SK-N-SH treated with all-trans-retinoic acid at 6 μM for 48 hours (cell line): ENCODE measurements at places on chromosomes 11 and 22.

GRCh38 chr11:104075091-104075490 is 38.7 kb downstream of the DDI1 start:
- no peak for ATAC-seq

- ATAC-seq: peak; percentile 30; the same call in 2 of the 3 replicates
These were observed 33.4 kb upstream of the SORL1 start for GRCh38 chr11:121418625-121419114.

DNA sequence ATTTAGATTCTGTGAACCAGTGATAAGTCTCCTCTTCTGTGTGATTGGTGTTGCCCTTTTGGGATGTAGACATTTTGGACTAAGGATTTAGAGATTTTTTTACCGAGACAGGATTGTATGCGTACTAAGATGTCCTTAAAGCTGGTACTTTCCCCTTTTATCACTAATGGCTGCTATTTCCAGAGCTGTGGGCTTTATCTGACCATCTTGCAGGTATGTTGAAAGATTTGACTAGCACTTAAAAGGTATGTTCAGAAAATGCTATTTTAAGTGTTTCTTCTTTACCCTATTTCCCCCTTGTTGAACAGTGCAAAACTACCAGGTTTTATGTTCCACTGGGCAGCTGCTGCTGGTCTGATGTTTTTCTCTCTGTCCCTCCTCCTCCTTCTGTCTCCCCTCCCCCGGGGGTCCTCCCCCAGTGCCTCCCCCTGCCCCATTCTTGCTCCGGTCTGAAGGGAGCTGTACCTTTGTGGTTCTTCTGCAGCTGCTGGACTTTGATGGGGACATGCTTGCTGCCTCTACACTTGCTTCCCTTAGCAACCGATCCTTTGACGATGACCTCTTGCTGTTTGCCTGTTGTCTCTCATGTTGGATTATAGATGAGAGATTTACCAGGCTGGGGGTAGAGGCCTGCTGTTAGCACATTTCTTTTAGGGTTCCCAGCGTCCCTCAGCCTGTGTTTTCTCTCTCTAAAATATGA is 59.6 kb downstream of the ZNRF3 start:
- ATAC-seq: no peak

GRCh38 chr11:100624346-100624745 is 62.7 kb upstream of the ARHGAP42 start:
- ATAC-seq: no peak
